ENCODE measurements at places on chromosomes 5 and 9. TPM values are rescaled to one million over a fixed set of nuclear protein-coding genes. Genes with fewer than 3 reads are reported as not detected.

GMCL2 gene
- not detected for total RNA-seq

TAF11L4 gene
- total RNA-seq = not detected

CTSL gene
- total RNA-seq = 71.7 TPM

DNAH5 gene
- 3.5 TPM for total RNA-seq

SV2C gene
- total RNA-seq = not detected

All from PC-3 (cell line).